Astrocyte of the spinal cord (primary cell): ENCODE measurements at places on chromosomes 12 and 14.

DNA sequence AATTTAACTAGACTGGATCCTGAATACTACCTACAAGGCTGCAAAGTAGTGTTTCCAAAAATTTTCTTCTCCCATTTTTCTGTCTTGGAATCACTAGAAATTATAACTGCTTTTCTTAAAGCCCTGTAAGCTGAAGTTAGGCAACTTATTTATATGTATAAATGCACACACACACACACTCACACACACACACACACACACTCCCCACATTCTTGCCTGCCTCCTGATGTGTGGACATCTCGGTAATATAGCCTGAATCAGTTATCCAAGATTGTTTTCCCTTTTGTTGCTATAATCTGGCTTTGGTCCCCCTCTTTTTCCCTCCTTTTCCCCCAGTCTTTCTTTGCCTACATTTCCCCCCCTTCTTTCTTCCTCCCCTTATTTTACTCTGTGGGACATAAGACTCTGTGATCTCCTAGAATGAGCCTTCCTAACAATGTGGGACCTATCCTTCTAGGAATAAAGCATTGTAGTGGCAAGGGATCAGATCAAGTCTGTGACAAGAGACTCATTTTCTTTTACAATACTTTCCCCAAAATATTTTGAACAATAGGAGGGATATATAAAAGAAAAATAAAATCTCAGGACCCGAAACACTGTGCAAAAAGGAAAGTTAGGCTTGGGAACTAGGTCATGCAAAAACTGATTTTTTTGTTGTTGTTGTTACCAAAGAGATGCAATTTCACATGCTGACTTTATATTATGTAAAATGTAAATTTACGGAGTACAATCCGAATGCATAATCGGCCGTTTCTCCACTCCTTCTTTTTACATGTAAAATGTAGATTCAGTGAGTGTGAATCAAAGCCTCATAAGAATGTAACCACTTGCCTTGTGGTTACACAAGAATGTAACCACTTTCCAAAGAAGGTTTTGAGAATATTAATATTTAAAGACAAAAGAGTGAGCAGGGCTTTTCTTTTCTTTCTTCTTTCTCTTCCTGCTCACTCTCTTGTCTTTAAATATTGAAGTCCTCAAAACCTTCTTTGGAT lies 26.3 kb upstream of the CD69 start:
- peak; percentile 35 for DNase-seq

DNA sequence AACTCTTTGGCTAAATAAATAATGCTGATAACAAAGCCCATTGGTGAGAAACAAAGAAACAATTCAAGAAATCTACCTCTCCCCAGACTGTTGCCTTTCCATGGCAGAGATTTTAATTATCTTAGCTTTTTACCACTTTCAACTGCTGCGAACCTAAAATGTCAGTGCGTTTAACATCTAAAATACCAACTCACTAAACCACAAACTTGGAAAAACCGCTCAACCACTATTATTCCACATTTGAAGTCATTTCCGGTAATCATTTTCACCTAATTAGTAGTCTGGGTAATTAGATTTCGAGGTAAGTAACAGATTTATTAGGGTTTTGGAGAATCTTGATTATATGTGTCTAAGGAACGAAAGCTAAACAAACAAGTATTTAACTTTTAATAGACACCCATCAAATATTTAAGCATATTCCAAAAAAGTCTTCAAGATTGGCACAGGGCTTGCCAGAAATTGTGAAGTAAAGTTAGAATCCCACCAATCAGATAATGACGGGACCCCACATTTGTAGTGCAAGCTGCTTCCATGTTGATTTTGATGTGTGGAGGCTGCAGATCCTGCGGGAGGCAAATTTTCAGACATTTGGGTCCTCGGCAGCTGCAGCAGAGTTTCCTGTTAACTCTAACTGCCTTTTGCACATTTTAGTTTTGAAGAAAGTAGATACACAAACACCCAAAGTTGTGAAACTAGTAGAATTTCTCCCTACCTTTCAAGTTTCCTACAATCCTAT lies 4.1 kb downstream of the OTX2 start:
- DNase-seq: no peak

DNA sequence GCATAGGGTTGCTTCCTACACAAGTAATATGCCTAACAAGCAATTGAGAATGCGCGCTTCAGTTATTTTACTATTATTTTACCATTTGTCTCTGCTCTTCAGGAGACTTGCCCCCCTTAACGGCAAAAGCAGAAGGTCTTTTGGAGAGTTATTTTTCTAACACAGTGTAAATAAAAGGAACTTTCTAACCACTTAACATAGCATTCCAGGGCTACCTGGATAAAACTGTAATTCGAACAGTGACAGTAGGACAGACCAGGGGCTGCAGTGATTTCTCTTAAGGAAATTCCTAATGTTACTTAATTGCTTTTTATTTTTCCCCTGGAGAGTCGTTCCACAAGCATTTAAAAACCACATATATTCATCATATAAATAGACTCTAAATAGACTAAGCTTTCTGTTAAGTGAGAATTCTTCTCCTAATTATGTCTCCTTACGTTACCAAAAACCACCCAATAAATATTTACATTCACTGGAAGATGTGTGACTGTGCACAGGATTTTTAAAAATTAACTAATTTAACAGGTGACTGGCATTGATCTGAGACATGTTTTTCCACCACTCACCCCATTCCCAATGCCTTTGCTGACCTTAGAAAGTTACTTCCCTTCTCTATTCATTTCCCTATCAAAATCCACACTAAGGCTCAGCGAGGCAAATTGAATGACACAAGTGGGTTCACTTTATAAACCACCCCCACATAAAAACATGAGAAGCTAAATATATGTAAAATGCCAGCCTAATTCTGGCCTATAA lies 72.4 kb downstream of the RNF34 start:
- DNase-seq: no peak

DNA sequence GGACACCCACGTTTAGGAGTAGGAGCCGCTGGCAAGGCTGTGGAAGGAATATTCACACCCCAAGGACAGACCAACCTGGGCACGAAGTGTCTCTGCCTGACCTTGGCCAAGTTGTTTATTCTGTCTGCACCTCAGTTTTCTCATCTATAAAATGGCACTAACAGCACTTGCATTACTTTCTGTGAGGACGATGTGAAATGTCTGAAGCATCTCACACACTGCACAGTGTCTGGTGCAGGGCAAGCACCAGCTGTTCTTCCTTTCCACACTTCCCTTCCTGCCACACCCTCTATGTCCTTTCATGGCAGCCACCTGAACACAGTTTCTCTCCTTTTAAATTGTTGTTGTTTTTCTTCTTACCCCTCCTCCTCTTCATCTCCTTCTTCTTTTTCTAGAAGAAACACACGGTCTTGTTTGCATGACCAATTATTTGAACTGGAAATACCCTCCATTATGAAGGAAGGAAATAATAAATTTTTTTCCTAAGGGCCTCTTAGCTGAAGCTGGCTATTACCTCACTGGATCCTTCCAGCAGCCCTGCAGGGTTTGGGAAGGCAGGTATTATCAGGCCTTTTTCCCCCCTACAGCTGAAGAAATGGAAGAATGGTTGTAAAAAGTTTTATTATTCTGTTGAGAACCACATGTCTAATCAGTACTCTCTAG lies 42.9 kb upstream of the ATP23 start:
- peak; percentile 1 for DNase-seq

GRCh38 chr14:20681348-20682126 lies 2.8 kb upstream of the RNASE4 start:
- DNase-seq: peak; percentile 93

DNA sequence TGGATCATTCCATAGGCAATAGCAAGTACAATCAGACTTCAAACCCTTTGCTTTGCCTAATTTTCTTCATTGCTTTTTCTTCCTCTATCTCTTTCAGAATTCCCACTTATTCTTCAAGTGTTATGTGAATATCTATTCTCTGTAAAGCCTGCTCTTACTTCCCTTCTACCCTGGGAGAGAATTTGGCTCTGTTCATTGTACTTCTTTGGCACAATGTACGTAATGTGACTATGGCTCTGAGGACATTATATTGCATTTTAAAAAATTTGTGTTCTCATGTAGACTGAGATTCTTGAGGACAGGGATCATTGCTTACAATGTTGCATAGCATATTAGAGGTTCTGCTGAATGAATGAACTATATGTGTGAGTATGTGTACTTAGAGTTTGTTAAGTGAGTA lies 16.9 kb upstream of the PRICKLE1 start:
- no peak for DNase-seq

DNA sequence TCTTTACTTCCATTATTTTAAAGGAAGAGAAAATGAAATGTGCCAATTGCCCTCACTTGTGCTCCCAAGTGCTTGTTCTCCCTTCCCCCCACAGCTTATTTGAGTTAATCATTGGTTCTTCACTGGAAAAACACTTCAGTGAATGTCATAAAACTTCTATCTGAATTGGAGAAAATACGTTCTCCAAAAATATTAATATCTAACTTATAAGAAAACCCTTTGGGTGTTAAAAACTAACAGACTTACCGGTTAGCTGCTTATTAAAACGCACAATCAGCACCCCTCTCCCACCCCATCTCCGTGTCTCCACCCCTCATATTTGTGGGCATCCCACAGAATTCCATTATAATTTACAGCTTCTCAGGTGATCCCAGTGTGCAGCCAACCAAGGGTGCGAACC lies 31.7 kb downstream of the PLEKHA5 start:
- no peak for DNase-seq

GRCh38 chr14:92481386-92481785 lies 32.2 kb upstream of the RIN3 start:
- peak; percentile 82 for DNase-seq

DNA sequence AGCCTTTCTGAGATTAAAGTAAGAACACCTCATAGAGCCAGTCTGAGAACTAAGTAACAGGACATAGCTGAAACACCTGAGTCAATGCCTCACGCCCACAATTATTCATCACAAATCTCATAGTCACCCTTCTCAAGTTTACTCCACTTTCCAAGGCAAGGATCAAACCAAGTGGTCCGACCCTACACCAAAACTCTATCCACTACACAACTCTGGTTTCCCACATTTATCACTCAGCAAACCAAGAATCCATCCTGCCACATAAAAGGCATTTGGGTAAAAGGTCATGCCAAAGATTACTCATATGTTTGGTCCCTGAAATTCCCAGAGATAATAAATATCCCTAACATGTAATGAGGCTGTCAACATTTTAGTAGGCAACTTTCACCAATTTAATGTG lies 144.1 kb downstream of the RPAP3 start:
- no peak for DNase-seq

DNA sequence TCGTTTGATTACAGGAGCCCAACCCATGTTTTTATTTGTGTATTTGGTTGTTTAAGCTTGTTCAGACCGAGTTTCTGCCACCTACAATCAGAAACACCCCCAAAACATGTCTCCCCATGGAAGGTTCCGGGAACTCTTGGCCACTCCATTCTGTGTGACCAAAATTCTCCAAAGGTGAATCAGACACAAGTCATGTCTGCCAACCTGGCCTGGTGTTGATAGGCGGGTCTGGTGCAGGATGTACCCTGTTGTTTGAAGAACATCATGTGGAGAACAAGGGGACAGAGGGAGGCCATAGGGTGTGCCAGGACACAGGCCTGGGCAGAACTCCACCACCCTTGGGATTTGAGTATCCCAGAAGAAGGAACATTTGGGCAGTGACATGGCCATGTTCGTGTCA lies 147.1 kb upstream of the MYL2 start:
- no peak for DNase-seq

- DNase-seq: peak; percentile 76
Observed at GRCh38 chr14:69044965-69045555, 66.0 kb upstream of the ACTN1 start.

GRCh38 chr12:55720071-55720564 lies at the start of gene RDH5:
Gene RDH5, plus strand, starts transcription at chr12:55720393. Its CDS starts 792 bp downstream, at chr12:55721185.
- peak; percentile 78 for DNase-seq

GRCh38 chr12:124720681-124721500 lies 142.8 kb downstream of the SCARB1 start:
- DNase-seq: peak; percentile 84

DNA sequence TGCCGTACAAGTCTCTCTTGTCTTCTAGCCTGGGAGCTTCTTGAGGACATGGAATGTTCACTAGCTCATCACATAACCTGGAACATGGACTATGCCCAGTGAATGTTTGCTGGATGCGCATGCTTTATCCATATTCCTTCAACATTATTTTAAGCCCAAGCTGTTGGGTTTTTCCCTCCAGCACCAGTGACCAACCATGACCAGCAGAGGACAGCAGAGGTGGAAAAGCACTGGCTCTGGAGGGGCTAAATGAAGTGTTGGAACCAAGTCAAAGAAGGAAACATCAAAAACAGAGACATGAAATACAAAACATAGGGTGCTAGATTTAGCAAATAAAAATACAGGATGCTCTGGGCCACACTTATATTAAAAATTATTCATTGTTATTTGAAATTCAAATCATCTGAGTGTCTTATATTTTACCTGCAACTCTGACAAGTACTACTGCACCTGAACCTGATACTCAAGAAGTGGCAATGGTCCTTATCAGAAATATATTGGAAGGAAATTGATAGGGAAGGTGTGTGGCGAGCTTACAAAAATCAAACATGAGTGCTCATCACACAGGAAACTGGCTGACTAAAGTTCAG lies 23.1 kb upstream of the HELB start:
- peak; percentile 22 for DNase-seq

GRCh38 chr14:59017285-59017965 lies 171.0 kb upstream of the DAAM1 start:
- no peak for DNase-seq

- no peak for DNase-seq
Observed at GRCh38 chr14:39459795-39460478, 27.7 kb upstream of the FBXO33 start.

GRCh38 chr12:74111688-74112360 lies 425.8 kb upstream of the ATXN7L3B start:
- DNase-seq: peak; percentile 46
